ENCODE measurements at places on chromosomes 13 and 19.

GRCh38 chr19:39497701-39497995 is 1.1 kb upstream of the DLL3 start:
- no peak for DNase-seq

GRCh38 chr13:100381595-100382224 is 206.9 kb downstream of the GGACT start:
- no peak for DNase-seq

- no peak for DNase-seq
Observed at GRCh38 chr19:13838435-13839129, 38.4 kb upstream of the NANOS3 start.

GRCh38 chr13:98529171-98529570 is 47.7 kb downstream of the STK24 start:
- DNase-seq = no peak
